ENCODE measurements at places on chromosomes 5 and 9.

- no peak for DNase-seq
Observed at GRCh38 chr9:37953775-37954437, 50.0 kb upstream of the SLC25A51 start.

GRCh38 chr9:99167694-99168093 lies 54.0 kb downstream of the ALG2 start:
- no peak for DNase-seq

DNA sequence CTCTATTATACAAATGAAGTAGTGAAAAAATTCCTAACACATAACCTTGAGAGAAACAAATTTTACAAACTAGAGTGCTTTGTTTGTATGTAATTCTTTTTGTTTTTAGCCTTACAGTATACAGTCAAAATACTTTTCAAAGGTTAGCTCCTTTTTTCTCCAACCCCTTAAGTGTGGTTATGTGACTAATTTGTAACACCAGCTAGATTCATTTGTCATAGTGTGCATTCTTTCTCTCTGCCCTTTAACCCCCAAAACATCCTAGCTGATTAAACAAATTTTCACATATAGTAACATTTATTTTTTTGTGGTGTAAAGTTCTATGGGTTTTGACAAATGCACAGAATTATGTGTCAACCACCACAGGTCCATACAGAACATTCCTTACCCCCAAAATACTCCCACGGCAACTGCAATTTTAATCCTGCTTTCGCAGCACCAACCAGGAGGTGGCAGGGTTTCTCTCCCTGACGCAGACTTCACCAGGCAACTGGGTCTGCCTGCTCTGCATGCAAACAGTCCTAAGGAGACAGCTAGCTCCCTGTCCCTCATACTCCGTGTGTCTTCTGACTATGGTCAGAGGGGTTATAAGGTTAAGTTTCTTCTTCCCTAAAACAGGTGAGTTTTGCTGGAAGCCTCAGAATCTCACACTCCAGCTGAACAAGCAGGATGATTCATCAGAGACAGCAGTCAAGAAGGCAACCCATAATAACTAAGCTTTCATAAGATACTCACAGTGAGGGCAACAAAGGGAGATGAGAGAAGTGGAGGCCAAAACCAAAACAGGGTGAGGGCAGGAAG lies 44.5 kb upstream of the NR5A1 start:
- no peak for DNase-seq

DNA sequence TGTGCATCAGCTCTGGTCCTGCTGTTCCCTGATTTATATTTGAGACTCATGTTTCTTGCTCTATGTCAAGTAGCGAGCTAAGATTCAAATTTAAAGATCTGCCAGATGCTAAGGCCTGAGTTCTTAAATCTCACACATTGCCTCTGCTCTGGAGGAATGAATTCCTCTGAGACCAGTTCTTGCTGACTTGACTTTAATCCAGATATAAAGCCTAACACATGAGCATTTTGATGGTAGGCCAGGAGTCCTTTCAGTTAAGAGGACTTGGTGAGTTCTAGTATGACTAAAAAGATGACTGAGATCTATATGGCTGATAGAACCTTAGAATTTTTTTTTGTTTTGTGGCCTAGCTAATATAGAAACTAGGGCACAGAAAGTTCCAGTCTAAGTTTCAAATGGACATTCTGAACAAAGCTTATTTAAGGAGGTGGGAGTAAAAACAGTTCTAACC lies 1.3 kb upstream of the INIP start:
- DNase-seq, result no peak

DNA sequence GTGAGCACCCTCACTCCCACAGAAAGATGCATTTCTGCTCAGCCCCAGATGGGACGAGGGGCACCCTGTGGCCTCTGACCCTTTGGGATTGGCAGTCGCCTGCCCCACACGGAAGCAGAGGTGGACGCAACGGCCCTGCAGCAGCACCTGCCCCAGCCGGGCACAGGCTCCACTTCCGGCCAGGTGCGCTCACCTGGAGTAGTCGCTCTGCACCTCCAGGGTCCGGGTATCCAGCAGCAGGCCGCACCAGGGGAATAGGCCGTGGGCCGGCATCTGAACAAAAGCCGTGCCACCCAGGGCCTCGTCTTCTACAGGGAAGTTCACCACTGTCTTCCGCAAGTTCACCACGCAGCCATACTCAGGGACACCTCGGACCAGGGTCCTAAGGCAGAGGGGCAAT lies 30.7 kb downstream of the TERT start:
- DNase-seq, result no peak

- DNase-seq, result no peak
Observed at GRCh38 chr5:171986772-171987171, 19.7 kb downstream of the FBXW11 start.

DNA sequence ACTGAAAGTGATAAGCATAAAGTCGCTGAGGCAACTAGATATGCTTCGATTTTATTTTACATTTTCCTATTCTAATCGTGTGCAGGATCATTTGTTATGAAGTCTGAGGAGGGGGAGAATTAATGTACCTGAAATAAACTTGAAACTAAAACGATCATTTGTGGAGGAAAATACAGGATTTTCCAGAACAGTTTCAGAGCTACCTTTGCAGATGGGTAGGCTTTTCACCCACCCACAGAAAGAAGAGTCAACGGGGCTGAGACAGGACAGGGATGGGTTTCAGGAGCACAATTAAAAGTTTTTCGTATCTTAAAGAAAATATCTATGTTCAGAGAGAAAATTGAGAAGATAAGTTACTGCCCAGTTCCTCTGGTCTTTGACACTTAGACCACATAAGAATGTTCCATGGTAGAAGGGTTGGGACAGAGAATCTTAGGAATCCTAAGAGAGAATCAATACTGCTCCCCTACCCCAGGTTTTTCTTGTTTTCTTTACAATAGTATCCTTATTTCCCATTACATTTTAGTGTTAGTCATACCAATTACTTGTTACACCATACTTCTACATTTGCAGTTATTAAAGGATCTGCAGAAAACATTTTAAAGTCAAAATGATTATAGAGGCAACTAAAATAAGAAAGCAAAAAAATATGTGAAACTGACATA lies 211.4 kb downstream of the DEPDC1B start:
- DNase-seq, result no peak

GRCh38 chr5:172076761-172077244 lies 70.4 kb upstream of the FBXW11 start:
- DNase-seq, result no peak

GRCh38 chr5:55982957-55983381 lies 11.8 kb downstream of the IL6ST start:
- DNase-seq, result no peak

GRCh38 chr5:41157272-41157894 lies 55.9 kb downstream of the C6 start:
- no peak for DNase-seq

GRCh38 chr9:34989946-34990635 lies 546 bp downstream of the DNAJB5 start:
- no peak for DNase-seq

- no peak for DNase-seq
Observed at GRCh38 chr5:8508231-8508630, 639.3 kb downstream of the MTRR start.

GRCh38 chr9:68495247-68495646 lies 45.4 kb downstream of the TMEM252 start:
- DNase-seq, result no peak

GRCh38 chr5:8234179-8234770 lies 365.3 kb downstream of the MTRR start:
- no peak for DNase-seq

- no peak for DNase-seq
Observed at GRCh38 chr9:119284118-119284517, 85.1 kb downstream of the BRINP1 start.

GRCh38 chr5:67173959-67174358 lies 22.6 kb downstream of the CD180 start:
- no peak for DNase-seq

DNA sequence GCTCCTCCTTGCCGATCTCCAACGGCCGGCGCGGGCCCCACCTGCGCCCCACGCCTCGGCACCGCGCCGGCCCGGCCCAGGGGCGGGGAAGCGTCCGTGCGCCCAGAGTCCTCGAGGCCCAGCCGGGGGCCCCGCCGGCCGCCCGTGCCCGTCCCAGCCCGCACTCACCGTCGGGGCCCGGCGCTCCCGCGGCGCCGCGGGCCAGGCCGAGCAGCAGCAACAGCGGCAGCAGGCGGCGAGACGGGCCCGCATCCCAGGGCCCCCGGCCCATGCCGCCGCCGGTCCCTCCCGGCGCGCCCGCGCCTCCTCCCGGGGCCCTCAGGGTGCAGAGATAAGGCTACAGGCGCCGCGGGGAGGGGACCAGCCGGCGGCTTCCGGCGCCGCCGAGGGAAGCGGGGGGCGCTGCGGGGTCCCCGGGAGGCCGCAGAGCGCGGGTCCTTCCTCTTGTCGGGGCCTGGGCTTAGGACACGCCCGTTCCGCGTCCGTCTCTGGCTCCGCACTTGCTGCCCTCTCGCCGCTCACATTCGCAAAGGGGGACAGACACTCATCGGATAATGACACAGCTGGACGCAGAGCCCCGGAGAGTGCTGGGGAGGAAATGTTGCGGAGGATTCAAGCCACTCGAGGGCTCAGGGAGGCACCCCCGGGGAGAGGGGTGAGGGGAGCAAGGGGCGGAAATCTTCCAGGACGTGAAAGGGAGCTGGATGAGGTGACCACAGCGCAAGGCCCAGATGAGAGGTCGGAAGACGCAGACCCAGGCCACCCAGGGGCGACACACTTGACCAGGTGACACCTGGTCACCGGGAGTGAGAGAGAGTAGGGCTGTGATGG lies at the start of gene SUSD1:
Gene SUSD1 (minus strand): TSS at position 333 of the 831 bp plus-strand sequence. CDS start 62 bp downstream, at position 271.
- DNase-seq, result peak; percentile 19
